NCI-H460 (cell line): ENCODE measurements at places on chromosomes 3 and 15.

DNA sequence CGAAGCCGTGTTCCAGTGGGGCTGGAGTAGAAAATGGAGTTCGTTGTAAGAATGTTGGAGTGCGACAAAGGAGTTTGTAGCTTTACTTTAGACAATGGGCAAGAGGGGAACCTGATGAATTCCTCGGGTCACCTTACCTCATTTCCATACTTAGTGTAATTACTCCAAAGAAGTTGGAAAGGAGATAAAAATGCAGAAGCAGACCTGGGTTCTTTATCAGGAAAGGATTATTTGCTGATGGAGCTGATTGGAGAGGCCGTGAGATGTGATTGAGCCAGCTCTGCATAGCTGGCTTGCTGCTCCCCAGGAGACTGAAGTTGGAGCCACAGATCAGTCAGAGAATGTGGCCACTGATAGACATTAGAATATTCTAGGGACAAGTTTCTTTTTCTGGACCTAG lies 33.4 kb upstream of the TBL1XR1 start:
- DNase-seq = no peak

DNA sequence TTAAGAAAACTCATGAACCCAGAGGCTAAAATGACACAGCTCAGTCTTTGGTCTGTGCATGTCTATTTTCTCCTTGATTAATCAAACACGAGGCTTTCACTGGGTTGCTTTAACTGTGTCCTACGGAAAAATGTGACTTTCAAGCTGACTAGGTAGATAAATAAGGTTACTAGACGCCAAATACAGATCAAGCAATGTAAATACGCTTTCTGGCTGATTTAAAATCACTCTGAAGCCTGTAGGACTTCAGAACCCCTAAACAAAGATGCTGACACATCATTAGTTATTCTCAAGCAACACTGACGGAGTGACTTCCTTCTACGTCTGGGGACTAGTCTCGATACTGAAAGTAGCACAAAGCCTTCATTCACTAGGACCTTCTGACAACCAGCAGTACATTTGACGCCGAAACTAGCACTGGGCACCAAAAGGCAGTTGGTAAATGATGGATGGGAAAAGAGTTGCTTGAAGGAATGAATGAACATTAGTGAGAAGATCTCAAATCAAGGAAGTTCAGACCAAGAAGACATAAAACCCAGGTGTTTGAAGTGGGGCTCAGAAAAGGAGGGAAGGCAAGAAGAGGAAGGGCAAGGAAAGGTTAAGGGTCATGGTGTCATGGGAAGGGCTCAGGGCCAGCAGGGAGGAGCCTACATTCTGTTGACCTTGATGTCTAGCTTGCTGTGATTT lies 67.1 kb upstream of the CDV3 start:
- DNase-seq = no peak

- no peak for DNase-seq
Measured at GRCh38 chr3:19347671-19348070, 199.4 kb downstream of the KCNH8 start.

DNA sequence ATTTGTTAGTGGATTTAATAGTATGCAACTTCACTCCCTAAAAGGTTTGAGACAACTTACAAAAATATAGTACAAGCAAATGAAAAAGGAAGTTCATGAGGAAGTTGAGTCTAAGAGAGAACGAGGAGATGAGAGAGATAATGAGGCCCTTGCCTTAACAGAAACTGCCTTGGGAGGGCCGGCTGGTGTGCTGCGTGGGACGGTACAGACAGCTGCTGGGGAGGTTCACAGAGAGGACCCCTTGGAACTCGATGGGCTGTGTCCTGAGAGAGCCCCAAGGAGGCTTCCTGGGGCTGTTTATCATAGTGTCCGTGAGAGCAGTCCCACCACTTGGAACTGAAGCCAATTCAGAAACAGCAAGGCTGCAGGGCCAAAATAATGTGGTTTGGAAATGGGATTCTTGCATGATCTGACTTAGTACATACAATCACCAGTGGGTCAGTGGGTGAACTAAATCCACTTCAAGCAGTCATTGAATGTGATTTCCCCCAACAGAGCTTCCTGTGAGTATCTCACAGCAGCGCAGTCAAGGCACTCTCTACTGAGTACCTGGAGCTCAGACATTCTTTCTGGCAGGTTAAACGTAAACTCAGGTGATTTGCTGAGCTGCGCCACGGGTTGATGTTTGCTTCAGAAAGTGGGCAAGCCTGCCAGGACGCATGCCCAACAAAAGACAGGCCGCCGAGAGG lies 90.8 kb downstream of the CRTC3 start:
- no peak for DNase-seq

DNA sequence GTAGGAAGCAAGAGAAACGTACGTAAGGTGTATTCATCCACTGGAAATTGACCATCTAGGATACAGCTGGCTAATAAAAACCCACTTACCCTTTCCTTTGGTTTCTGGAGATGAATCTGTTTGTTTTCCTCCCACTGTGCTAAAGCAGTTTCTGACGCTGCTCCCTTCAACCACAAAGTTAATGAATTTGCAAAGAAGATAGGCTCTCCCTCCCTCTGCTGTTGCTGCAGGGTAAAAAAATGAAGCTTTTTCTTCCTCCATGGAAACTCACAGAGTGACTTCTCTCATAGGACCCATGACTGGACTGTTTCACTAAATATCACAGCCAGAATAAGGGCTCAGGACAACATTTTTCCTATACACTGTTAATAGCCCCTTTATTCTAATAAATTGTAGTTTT lies 172.1 kb upstream of the LRRN1 start:
- DNase-seq = no peak

GRCh38 chr15:35934383-35935049 lies 388.6 kb upstream of the DPH6 start:
- DNase-seq = no peak

DNA sequence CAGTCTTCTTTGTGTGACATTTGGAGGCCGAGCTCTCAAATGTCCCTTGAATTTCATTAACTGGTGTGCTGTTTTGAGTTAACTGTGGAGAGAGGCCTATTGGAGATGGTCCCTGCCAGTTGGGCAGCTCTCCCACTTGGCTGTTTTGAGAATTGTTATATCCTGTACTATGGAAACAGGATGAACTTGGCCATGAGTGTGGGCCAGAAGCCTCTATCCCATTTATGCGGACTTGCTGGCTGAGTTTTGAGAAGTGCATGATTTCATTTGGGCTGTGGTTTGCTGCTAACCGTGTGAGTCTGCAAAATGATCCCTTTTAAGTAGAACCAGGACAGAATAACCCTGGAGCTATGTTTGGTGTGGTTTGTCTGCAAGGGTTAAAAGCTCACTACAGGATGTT lies 366.0 kb downstream of the PTPRG start:
- DNase-seq = no peak

- DNase-seq = no peak
Measured at GRCh38 chr3:30658328-30659052, 52.1 kb downstream of the TGFBR2 start.

DNA sequence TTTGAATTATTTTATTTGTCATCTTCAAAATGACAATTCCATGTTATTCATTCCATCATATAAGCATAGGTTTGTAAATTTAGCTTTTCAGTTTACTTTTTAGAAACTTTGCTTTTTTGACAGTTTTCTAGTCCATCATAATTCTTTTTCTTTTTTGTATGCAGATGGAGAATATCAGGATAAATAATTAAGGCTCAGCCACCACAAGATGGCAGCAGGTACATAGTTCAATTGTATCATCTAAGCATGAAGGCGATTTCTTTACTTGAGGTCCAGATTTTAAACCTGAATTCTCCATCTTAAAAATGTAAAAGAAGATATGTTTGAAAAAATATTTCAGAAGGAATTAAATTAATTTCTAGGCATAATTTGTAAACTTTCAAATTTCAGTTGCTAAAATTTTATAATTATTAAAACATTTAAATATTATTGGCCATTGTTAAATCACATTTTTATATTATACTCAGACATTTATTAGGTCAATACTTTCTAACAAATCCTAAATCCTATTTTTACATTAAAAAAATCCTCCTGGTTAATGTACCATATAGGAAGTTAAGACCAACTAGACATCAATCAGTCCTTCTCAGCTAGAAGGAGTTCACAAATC lies 15.1 kb downstream of the PLSCR5 start:
- peak; percentile 43 for DNase-seq

DNA sequence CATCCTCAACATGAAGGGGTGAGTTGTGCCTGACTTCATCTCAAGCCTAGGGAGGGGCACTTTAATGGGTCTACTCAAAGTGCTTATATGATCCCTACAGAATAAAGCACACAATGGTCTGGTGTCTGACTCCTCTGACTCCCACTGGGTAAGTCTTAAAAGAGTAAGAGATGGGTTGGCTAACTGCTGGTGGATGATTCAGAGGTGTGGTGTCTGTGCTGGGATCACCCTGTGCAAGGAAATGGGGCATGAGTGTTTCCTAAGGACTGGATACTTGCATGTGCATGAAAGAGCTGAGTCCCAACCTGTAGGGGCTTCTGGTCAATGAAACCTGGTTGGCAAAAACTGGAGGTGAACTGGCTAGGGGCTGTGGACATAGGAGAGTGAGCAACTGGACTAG lies 158.8 kb downstream of the IL20RB start:
- no peak for DNase-seq

DNA sequence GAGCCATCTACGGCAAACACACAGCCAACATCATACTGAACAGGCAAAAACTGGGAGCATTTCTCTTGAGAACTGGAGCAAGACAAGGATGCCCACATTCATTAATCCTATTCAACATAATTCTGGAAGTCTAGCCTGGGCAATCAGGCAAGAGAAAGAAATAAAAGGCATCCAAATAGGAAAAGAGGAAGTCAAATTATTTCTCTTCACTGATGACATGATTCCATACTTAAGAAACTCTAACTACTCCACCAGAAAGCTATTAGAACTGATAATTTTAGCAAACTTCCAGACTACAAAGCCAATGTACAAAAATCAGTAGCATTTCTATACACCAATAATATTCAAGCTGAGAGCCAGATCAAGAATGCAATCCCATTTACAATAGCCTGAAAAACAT lies 17.3 kb upstream of the ENTPD3 start:
- DNase-seq = no peak

DNA sequence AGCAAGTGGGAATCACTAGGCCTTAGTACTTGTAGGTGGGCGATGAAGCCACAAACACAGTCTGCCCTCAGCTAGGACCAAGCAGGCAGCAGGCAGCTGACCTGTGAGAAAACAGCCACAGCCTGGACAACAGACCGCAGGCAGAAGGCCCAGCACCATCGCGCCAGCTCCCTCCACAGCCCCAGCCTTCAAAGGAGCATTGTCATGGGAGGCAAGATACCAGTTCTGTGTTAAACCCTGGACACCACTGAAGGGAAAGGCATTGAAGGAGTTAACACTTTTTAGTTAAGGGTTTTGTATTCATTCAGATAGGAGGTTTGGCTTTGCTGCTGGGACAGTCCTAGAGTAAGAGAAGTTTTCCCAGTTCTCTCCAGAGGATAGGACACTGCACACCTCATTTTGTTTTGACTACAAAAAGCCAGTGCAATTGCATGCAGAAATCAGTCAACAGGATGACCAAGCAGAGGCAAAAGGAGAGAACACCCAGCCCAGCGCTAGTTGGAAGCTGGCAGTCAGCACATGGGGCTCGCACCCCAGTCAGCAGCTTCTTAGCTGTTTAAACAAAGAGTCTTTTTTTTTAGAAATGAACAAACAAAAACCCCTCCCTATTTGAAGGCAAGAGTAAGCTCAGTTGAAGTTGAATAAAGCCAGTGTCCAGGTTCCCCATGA lies 286.1 kb upstream of the TPM1 start:
- DNase-seq = no peak

- DNase-seq = no peak
Measured at GRCh38 chr3:141728355-141728892, 9.7 kb upstream of the RNF7 start.

- DNase-seq = no peak
Measured at GRCh38 chr3:140731440-140732119, 53.7 kb downstream of the TRIM42 start.

DNA sequence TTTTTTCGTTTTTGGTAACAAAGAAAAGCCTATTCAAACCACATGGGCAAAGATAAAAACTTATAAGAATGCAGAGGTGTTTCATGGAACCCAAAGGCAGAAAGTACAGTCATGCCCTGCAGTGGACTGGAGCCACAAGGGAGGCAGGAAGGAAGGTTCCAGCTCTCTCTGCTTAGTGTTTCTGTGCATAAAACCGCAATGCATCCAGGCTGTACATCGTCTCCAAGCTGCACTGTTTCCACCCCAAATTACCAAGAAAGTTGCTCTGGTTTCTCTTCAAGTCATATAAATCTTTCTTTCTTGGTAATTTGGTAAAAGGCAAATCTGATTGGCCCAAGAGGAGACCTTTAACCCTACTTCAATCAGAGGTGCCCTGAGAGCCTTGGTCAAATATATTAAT lies 15.8 kb downstream of the TRAT1 start:
- DNase-seq = no peak

DNA sequence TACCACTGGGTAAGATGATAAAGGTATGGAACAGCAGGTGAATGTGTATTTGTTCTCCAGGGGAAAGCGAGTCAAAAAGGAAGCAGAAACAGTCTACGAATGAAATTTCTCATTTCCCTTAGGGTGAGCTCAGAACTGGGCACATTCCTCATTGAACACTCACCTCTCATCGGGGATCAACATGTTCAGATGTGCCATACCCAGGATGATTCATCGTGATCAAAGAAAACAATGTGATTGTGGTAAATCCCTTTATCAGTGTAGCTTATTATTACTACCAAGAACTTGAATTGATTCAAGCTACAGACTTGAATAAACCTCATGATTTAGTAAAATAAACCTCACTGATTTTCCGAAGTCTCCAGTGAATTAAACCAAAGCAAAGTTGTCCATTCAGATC lies 72.1 kb downstream of the GJD2 start:
- DNase-seq = no peak

DNA sequence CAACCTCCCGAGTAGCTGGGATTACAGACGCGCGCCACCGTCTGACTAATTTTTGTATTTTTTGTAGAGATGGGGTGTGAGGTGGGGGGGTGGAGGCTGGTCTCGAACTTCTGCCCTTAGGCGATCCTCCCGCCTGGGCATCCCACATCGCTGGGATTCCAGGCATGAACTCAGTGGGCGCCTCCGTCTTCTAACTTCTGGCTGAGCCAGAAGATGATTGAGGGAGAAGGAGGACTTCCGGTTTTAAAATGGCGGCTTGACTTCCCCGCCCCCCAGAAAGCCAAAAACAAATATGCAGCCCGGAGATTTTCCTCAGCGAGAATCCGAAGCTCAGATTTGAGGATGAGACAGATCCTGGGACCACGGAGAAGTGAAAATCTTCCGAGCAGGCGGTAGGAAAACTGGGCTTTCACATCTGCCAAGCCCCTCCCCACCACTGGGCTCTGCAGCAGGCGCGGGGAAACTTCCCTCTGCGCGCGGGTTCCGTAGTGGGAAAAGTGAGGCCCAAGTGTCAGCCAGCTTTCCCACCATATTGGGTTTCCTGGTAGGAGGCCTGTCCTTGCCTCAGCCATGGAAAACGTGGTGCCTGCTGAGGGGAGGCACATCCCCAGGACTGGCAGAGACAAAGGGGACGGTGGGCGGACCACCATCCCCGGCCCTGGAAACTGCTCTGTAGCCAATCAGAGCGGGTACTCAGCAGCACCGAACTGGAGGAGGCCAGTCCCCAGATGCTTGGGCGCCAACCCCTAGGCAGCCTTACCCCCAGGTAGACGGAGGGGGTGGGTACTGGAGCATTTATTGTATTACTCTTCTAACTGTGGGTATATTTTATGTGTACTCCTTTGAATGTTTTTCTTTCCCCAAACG lies 17.3 kb downstream of the CHST14 start:
- no peak for DNase-seq

- no peak for DNase-seq
Measured at GRCh38 chr15:33001926-33002325, 192.6 kb downstream of the FMN1 start.

GRCh38 chr15:57662802-57663201 lies 43.7 kb upstream of the POLR2M start:
- no peak for DNase-seq

- no peak for DNase-seq
Measured at GRCh38 chr3:142134799-142135325, 14.5 kb downstream of the TFDP2 start.
